ENCODE measurements at places on chromosomes 12 and 14.
A peak's percentile ranks its signal among the peaks of the same experiment; 100 is the strongest.

DNA sequence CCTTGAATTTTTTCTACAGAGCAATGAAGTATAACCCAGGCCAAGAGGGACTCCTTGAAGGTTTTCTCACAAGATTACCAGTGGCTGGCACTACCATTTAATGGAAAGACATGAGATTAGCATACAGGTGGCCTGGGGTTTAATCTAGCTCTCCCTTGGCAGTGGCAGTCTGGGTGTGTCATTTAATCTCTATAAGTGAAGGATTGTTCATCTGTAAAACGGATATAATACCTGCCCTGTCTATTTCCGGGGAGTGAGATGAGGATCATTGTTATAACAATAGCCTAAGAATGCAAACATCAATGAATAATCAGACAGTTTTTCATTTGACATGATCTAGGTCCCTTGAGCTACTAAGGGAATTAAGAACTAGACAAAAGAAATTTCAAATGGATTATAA, 168.7 kb upstream of the CPNE8 start:
- H3K4me3 ChIP-seq, result no peak overlapping the region
- no peaks in the 10 kb centered on the region for H3K27me3 ChIP-seq
- DNase-seq, result no peak
- no peak overlapping the region for H3K27ac ChIP-seq
- no peaks in the 10 kb centered on the region for H3K36me3 ChIP-seq
- H3K4me1 ChIP-seq, result no peaks in the 10 kb centered on the region

DNA sequence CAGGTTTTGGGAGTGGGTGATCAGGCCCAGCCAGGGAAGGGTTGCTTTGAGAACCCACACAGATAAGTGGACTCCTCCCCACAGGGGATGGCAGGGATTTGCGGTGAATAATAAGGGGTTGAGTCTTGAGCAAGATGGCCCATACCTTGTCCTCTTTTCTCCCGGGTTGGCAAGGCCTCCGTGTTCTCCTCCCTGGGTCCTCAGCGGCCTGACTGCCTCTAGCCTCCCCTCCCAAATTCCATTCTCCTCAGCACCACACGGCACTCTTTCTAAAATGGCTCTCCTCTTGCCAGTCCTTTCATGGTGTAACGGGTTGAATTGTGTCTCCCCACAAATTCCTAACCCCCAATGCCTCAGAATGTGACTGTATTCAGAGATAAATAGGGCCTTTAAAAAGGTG, 70.0 kb downstream of the CHST11 start:
- H3K36me3 ChIP-seq, result peaks cover 3% of the 10 kb centered on the region
- no peak overlapping the region for H3K4me3 ChIP-seq
- no peak overlapping the region for H3K27ac ChIP-seq
- no peaks in the 10 kb centered on the region for H3K27me3 ChIP-seq

DNA sequence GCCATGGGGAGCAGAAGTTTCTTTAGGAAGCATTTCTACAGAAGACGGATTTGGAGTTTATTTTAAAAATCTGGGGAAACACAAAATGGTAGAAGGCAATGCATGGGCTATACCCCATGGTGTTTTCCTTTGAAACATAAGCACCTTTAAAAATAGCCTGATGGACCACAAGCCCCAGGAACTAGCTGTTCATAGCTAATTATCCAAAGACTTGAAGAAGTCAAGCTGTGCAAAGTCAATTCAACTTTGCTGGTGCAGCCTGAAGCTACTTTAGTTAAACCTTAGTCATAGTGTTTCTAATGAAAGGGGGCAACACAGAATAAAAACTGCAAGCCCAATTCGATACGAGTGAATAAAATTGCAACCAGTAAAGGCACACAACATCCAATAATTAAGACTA, 732.5 kb downstream of the GALC start:
- H3K4me1 ChIP-seq, result no peaks in the 10 kb centered on the region
- no peaks in the 10 kb centered on the region for H3K36me3 ChIP-seq
- DNase-seq, result no peak
- no peak overlapping the region for H3K4me3 ChIP-seq
- H3K27ac ChIP-seq, result no peak overlapping the region

GRCh38 chr12:125185740-125186470, 120.7 kb downstream of the AACS start:
- no peak within 1 kb of the TSS for H3K27ac ChIP-seq
- H3K4me1 ChIP-seq, result peaks cover 8% of the 10 kb centered on the region
- no peak within 1 kb of the TSS for H3K4me3 ChIP-seq
- no peaks in the 10 kb centered on the region for H3K36me3 ChIP-seq
- DNase-seq, result no peak

- H3K27me3 ChIP-seq, result no peaks in the 10 kb centered on the region
- H3K4me1 ChIP-seq, result no peaks in the 10 kb centered on the region
- no peak overlapping the region for H3K4me3 ChIP-seq
- H3K36me3 ChIP-seq, result no peaks in the 10 kb centered on the region
- no peak overlapping the region for H3K27ac ChIP-seq
Measured at GRCh38 chr12:95335948-95336347, 118.3 kb downstream of the VEZT start.

DNA sequence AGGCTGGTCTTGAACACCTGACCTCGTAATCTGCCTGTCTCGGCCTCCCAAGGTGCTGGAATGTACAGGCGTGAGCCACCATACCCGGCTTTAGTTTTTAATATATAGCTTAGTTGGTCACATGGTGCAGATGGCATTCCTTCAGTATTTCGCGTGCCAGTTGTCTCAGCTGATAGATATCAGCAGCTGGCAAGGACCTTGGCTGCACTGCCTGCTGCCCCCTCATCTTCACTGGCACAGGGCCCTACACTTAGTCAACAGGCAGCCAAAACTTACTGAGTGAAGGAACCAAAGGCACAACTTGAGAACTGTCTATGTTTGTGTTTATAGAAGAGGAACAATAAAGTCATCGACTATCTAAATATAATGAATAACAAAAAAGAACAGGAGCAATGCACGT, 31.0 kb downstream of the EID3 start:
- H3K4me1 ChIP-seq, result no peaks in the 10 kb centered on the region
- H3K27ac ChIP-seq, result no peak overlapping the region
- H3K4me3 ChIP-seq, result no peak overlapping the region

DNA sequence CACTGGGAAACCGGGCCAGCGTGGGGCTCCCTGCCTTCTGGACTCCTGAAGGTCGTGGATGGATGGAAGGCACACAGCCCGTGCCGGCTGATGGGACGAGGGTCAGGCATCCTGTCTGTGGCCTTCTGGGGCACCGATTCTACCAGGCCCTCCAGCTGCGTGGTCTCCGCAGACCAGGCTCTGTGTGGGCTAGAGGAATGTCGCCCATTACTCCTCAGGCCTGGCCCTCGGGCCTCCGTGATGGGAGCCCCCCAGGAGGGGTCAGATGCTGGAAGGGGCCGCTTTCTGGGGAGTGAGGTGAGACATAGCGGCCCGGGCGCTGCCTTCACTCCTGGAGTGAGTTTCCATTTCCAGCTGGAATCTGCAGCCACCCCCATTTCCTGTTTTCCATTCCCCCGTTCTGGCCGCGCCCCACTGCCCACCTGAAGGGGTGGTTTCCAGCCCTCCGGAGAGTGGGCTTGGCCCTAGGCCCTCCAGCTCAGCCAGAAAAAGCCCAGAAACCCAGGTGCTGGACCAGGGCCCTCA, 26.9 kb downstream of the HIP1R start:
- H3K4me3 ChIP-seq, result no peak overlapping the region
- H3K27ac ChIP-seq, result no peak overlapping the region
- no peaks in the 10 kb centered on the region for H3K4me1 ChIP-seq
- H3K27me3 ChIP-seq, result no peaks in the 10 kb centered on the region
- peaks cover 15% of the 10 kb centered on the region for H3K36me3 ChIP-seq

GRCh38 chr12:12922191-12922616, 29.8 kb downstream of the GPRC5D start:
- H3K4me1 ChIP-seq, result no peaks in the 10 kb centered on the region
- H3K36me3 ChIP-seq, result no peaks in the 10 kb centered on the region
- no peak for DNase-seq
- H3K4me3 ChIP-seq, result no peak overlapping the region
- no peak overlapping the region for H3K27ac ChIP-seq

DNA sequence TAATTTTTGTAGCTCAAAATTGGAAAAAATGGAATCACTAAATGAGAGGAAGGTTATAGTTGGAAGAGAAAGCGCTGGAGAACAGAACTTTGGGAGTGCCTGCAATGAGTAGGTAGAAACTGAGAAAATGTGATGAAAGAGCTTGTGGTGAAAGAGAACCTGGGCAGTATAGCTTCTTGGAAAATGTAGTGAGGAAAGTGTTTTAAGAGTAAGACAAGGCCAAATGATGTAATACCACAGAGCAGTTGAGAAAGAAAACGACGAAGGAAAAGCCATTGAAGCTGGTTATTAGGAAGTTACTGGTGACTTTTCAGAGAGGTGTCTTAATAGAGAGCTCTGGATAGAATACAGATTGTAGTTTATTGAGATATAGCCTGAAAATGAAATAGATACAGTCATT, 255.3 kb downstream of the AEBP2 start:
- H3K4me3 ChIP-seq, result no peak overlapping the region
- no peak overlapping the region for H3K27ac ChIP-seq
- H3K36me3 ChIP-seq, result no peaks in the 10 kb centered on the region
- no peaks in the 10 kb centered on the region for H3K27me3 ChIP-seq

- no peaks in the 10 kb centered on the region for H3K36me3 ChIP-seq
- H3K27ac ChIP-seq, result no peak overlapping the region
- no peaks in the 10 kb centered on the region for H3K27me3 ChIP-seq
- H3K4me3 ChIP-seq, result no peak overlapping the region
- no peaks in the 10 kb centered on the region for H3K4me1 ChIP-seq
Measured at GRCh38 chr12:39835517-39836489, 216.2 kb upstream of the ABCD2 start.

- no peak overlapping the region for H3K27ac ChIP-seq
- H3K4me1 ChIP-seq, result no peaks in the 10 kb centered on the region
- no peaks in the 10 kb centered on the region for H3K36me3 ChIP-seq
- no peak overlapping the region for H3K4me3 ChIP-seq
- no peaks in the 10 kb centered on the region for H3K27me3 ChIP-seq
Measured at GRCh38 chr12:113407931-113408600, 4.4 kb upstream of the SDS start.

GRCh38 chr14:61188196-61188595, 92.9 kb downstream of the TMEM30B start:
- H3K4me1 ChIP-seq, result peaks cover 5% of the 10 kb centered on the region
- no peak overlapping the region for H3K27ac ChIP-seq
- DNase-seq, result no peak
- no peaks in the 10 kb centered on the region for H3K36me3 ChIP-seq
- H3K4me3 ChIP-seq, result no peak overlapping the region

DNA sequence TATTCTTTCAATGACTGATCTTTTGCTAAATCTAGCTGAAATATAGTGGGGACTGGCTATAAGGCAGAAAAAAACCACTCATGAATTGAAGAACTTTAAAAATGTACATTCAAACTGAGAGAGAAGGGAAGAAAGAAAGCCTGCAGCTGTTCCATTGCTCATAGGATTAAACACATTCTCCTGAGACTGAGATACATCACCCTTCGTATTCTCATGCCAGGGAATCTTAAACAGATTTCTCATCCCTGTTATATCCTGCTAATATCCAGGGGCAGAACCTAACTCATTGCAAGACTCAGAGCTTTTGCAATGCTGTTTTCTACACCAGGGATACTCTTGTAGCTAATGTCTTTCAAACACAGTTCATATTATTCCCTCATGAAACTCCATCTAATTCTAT, 67.2 kb upstream of the ACSS3 start:
- H3K4me1 ChIP-seq, result no peaks in the 10 kb centered on the region
- no peak for DNase-seq

GRCh38 chr14:34628681-34629135, 1.2 kb downstream of the SNX6 start:
- DNase-seq, result peak; percentile 0
- H3K4me3 ChIP-seq, result peak overlapping the region; percentile 99
- no peaks in the 10 kb centered on the region for H3K27me3 ChIP-seq
- peaks cover under 1% of the 10 kb centered on the region for H3K36me3 ChIP-seq

DNA sequence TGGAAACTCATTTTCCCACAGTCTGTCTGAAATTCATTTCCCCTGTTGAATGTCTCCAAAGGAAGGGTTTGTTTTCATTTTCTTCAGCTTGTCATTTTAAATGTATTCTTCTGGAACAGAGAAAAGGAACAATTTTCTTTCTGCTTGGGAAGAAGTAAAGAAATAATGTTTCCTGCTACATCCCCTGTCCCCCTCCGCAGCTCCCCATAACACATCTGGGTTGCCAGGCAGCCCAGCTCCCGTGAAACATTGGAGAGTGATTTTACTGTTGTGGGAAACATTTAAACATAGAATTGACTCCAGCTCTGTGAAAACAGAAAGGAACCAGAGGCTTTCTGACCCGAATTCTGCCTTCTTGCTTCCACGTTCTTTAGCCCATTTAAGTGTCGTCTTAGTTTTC, 159.5 kb downstream of the TMEM132C start:
- no peaks in the 10 kb centered on the region for H3K4me1 ChIP-seq
- H3K27ac ChIP-seq, result no peak overlapping the region
- no peaks in the 10 kb centered on the region for H3K27me3 ChIP-seq
- DNase-seq, result no peak

- no peaks in the 10 kb centered on the region for H3K4me1 ChIP-seq
- H3K36me3 ChIP-seq, result no peaks in the 10 kb centered on the region
- DNase-seq, result no peak
- H3K4me3 ChIP-seq, result no peak overlapping the region
Measured at GRCh38 chr12:118429688-118430383, 53.5 kb downstream of the SUDS3 start.

DNA sequence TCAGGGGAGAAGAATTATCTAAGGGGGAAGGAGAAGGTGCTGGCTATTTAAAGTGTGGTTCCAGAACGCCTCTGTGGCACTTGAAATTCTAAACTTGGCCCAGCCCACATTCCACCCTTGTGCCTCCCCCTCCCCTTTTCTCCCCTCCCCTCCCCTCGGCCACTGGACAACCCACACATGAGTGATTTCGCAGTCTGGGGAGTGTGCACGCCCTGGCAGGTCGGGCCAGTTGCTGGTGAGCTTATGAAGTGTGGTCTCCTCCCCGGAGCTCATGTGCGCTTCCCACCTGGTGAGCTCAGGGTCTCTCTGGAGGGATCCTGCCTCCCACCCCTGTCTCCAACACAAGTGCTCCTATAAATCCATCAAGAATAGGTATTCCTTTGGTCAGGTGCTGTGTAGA, at the start of gene SLC6A13:
Gene SLC6A13, minus strand, starts transcription at position 20 of the 400 bp plus-strand sequence. CDS start 2,784 bp downstream, outside the sequence.
- no peaks in the 10 kb centered on the region for H3K27me3 ChIP-seq
- H3K27ac ChIP-seq, result no peak within 1 kb of the TSS
- DNase-seq, result no peak
- no peak within 1 kb of the TSS for H3K4me3 ChIP-seq

- H3K27me3 ChIP-seq, result no peaks in the 10 kb centered on the region
- H3K4me1 ChIP-seq, result no peaks in the 10 kb centered on the region
- no peak for DNase-seq
- H3K4me3 ChIP-seq, result no peak overlapping the region
- H3K36me3 ChIP-seq, result no peaks in the 10 kb centered on the region
Measured at GRCh38 chr12:101207086-101207780, 2.8 kb downstream of the SLC5A8 start.

- no peak overlapping the region for H3K4me3 ChIP-seq
- H3K27me3 ChIP-seq, result no peaks in the 10 kb centered on the region
- H3K27ac ChIP-seq, result no peak overlapping the region
- no peak for DNase-seq
- H3K4me1 ChIP-seq, result no peaks in the 10 kb centered on the region
Measured at GRCh38 chr12:9264546-9264945, 56.4 kb upstream of the PZP start.

DNA sequence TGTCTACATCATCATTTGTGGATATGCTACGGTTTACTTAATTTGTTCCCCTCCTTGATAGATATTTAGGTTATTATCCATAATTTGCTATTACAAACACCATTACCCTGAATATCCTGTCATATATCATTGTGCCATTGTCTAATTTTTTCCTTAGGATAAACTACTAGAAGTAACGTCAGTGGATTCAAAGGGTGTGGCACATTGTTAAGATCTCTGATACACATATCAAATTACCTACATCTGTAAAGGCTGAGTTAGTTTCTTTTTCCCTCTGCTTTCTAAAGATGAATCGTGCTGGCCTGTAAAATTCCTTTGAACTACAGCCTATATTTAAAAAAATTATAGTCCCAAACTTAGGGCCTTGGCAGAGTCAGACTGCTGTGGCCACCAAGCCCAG, 53.9 kb upstream of the STRN3 start:
- peaks cover 8% of the 10 kb centered on the region for H3K36me3 ChIP-seq
- H3K4me1 ChIP-seq, result no peaks in the 10 kb centered on the region
- DNase-seq, result no peak

Data from effector memory CD4-positive, alpha-beta T cell (primary cell).